Right cardiac atrium (tissue), 5 donors: ENCODE measurements at places on chromosomes 12 and 14. TPM values are rescaled to one million over a fixed set of nuclear protein-coding genes. Genes with fewer than 3 reads are reported as not detected.

- DNase-seq = no peak
These were observed 35.7 kb downstream of the IQSEC3 start for GRCh38 chr12:101969-102878.

- peak; percentile 81 for DNase-seq
These were observed 266.3 kb downstream of the ZFP36L1 start for GRCh38 chr14:68526512-68527091.

DNA sequence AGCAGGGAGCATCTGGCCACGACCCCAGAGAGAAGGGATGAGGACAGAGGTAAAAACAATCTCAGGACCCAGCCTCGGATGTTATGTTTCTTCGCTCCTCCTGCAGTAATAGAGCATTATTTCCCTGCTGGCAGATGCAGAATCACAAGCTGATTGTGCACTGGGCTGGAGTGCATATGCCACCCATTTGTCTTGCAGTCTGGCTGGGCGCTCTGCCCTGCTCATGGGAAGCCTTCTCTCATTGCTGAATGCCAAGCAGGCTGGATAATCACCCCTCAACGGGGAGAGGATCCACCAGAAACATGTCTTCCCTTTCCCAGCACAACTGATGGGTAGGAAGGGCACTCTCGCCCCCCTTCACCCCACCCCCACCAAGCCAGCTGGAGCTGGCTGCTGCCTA, 8.5 kb upstream of the VASH1 start:
- DNase-seq = no peak

- DNase-seq = no peak
These were observed 6.6 kb upstream of the CALCOCO1 start for GRCh38 chr12:53733807-53734200.

DNA sequence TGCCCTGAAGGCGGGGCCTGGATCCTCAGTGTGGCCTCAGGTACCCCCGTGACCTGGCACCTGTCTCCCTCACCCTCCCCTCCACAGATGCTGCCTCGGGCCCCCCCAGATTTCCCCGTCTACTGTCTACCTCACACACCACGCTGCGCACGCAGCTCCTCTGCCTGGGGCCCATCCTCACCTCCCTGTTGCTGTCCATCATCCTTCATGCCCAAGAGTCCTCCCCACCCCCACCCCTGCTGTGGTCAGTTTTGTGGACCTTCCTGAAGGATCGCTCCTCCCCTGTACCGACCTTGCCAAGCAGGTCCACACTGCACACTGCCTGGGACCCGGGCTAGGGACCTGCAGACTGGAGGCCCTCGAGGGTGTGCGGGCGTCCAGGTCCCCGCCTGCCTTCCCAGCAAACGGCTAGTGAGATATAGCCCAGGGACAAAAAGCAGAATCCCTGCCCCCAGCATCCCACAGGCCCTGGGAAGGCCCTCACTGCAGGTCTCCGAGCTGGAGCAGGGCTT, 197.4 kb upstream of the DIO3 start:
- no peak for DNase-seq

- DNase-seq = no peak
These were observed 473.9 kb downstream of the TRHDE start for GRCh38 chr12:72746048-72746447.

- DNase-seq = no peak
These were observed 331.7 kb downstream of the SOX5 start for GRCh38 chr12:23617749-23618148.

The ACOT6 gene
- polyA plus RNA-seq = not detected

DNA sequence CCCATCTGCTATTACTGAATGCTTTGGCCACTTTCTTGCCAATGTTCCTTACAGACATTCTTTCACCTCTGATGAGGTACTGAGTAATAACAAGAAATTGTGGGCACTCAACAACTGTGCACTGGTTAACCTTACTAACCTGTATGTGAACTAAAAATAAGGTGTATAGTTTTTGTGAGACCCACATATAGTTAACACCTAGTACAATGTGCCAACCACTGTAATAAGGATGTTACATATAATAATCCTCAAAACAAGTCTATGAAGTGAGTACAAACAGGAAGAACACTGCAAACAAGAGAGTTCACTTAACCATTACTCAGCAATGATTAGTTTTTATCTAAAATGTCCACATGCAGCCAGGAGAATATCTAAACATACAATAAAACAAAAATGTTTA, 4.5 kb downstream of the DDHD1 start:
- no peak for DNase-seq

DNA sequence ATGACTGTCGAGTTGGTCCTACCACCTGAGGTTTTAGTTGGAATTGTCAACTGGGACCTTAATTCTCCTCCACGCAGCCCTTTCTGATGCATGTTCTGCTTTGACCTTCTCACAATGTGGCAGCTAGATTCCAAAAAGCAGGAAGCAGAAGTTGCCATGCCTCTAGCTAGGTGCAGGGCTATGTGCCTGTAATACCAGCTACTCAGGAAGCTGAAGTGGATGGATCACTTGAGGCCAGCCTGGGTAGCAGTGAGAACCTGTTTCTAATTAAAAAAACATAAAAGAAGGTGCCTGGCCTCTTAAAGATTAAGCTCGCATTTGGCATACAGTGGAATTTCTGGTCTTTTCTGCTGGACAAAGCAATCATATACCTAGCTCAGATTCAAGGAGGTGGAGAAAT, 77.1 kb downstream of the FGD4 start:
- no peak for DNase-seq
